Stimulated activated CD8-positive, alpha-beta memory T cell treated with anti-CD3 and anti-CD28 coated beads, Interleukin-4, amount 100 ng/mL, for 4 hours (primary cell): ENCODE measurements at places on chromosomes 5 and 9.

GRCh38 chr5:78660401-78660800 is 11.8 kb upstream of the LHFPL2 start:
- DNase-seq = no peak

GRCh38 chr5:78964889-78965288 is 20.2 kb downstream of the ARSB start:
- DNase-seq = no peak

- no peak for DNase-seq
Observed at GRCh38 chr9:134949681-134950385, 32.1 kb upstream of the FCN1 start.

DNA sequence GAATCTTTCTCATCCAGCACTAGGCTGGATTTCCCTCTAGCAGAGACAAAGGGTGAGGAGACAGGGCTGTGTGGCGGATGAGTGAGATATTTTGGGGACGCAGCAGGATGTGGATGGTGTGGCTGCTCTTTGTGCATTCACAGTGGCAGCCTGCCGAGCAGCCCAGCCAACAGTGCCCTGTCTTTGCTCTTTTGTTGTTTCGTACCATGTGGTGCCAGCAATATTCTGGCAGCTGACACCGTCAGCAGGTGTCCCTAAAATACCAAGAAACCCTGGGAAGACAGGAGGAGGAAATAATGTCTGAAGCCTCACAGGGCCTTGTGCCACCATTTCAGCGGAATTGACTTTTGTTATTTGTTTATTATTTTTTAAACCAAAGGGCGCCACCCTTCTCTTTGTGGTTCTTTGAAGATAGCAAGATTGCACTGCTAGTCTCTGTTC is 141.4 kb downstream of the CCDC192 start:
- DNase-seq = no peak

DNA sequence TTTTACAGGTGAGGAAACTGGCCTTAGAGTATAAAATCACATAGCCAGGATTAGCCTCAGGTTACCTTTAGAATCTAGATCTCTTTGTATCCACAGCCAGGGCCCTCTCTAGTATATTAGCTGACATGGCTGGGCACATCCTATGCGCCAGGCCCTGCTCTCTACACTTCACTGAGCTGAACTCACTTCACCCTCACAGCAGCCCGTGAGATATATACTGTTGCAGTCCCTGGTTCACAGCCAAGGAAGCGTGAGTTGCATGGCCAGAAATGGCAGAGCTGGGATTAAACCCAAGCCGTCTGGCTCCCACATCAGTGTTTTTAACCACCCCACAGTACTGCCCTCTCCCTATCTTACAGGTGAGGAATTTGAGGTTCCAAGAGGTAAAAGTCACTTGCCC is 58.4 kb downstream of the DAB2IP start:
- no peak for DNase-seq

DNA sequence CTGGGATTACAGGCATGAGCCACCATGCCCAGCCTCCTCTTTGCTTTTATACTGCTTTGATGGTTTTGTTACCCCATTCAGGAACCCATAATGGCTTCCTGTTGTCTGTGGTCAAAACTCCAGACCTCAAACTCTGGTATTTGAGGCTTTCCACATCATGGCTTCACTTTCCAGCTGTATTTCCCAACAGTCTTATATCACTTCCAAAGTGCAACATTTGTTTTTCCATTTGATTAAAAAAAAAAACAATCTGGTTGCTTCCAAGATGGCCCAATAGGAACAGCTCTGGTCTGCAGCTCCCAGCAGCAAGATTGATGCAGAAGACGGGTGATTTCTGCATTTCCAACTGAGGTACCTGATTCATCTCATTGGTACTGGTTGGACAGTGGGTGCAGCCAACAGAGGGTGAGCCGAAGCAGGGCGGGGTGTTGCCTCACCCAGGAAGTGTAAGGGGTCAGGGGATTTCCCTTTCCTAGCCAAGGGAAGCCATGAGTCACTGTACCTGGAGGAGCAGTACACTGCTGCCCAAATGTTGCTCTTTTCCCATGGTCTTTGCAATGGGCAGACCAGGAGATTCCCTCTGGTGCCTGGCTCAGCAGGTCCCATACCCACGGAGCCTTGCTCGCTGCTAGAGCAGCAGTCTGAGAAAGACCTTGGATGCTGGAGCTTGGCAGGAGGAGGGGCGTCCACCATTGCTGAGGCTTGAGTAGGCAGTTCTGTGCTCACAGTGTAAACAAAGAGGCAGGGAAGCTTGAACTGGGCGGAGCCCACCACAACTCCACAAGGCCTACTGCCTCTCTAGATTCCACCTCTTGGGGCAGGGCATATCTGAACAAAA is 458.4 kb downstream of the KDM4C start:
- DNase-seq = no peak

GRCh38 chr5:38257308-38258041 is 884 bp upstream of the EGFLAM start:
- no peak for DNase-seq

DNA sequence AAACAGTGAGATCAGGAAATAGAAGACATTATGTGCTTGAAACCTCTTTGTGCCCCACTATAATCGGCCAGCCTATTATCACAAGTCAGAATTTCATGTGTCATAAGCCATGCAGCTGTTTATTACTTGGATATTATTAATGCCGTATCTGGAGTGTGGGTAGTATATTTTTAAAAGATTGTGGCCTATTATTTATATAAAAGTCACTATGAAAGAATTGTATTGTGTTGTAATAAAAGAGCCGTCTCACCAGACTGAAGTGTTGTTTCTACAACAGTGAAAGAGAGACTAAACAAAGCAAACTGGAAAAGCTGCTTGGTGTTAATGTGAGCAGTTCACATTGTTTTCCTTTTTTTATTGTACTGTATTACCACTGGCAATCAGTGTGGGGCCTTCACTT is 449.1 kb downstream of the PSAT1 start:
- DNase-seq = no peak

GRCh38 chr5:1279443-1280151 is 15.3 kb downstream of the TERT start:
- DNase-seq = no peak

- DNase-seq = no peak
Observed at GRCh38 chr9:107737987-107738743, 248.6 kb upstream of the KLF4 start.

GRCh38 chr9:87389936-87390335 is 107.7 kb upstream of the DAPK1 start:
- DNase-seq = no peak

- DNase-seq = no peak
Observed at GRCh38 chr5:151048526-151048925, 28.1 kb downstream of the GPX3 start.

DNA sequence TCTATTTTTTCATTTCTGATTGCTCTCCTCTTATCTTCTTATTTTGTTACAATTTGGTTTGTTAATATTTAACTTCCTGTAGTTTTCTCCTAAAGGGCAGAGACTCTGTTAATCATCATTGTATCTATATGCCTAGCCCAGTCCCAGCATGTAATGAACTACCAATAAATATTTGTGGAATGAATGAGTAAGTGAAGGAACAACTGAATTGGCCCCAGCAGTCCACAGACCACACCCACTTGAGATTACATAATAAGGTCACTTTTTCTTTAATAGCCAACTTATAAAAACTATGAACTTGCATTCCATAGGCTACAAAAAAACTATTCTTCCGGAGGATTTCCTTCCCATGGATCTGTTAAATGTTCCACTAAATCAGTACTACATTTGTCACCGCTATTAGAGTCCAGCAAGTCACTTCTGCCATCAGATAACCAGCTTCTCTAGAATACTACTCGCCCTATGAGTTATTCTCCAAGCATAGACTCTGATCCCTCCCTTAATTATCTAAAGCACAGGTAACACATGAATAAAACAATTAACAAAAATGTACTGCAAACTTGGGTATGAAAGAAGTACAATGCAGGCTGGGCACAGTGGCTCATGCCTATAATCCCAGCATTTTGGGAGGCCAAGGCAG is 27.5 kb upstream of the TNPO1 start:
- no peak for DNase-seq
